Fibroblast of gingiva (primary cell): ENCODE measurements at places on chromosomes 6 and 20.

- DNase-seq, result no peak
These were observed 50.4 kb upstream of the TLDC2 start for GRCh38 chr20:36825385-36826104.

- DNase-seq, result no peak
These were observed 103.5 kb downstream of the ATXN1 start for GRCh38 chr6:16657768-16658167.

GRCh38 chr6:22499815-22500214, 69.6 kb upstream of the HDGFL1 start:
- DNase-seq, result peak; percentile 2

DNA sequence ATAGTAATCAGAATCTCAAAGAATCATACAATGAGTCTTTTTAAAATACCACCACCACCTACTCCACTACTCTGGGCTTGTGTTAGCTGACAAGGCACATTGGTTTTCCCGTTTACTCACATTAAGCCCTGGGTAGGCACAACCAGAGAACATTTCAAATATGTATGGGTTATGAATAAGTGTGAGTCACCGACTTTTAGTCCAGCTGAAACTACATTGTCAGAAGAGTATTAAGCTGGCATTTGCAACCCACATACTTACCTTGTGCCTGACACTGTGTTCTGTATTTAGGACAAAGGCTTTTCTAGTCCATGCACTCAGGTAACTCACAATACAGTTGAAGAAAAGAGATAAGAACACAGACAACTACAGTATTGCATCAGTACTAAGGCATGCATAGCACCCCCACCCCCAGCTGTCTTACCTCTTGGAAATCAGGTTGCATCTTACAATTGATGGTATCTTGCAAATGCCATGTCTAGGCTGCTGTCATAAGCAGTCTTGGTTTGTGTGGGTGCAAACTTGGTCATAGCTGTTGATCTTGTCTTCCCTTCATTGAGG, 40.3 kb upstream of the AHI1 start:
- peak; percentile 49 for DNase-seq

GRCh38 chr6:147806697-147807096, 298.2 kb downstream of the SAMD5 start:
- no peak for DNase-seq

DNA sequence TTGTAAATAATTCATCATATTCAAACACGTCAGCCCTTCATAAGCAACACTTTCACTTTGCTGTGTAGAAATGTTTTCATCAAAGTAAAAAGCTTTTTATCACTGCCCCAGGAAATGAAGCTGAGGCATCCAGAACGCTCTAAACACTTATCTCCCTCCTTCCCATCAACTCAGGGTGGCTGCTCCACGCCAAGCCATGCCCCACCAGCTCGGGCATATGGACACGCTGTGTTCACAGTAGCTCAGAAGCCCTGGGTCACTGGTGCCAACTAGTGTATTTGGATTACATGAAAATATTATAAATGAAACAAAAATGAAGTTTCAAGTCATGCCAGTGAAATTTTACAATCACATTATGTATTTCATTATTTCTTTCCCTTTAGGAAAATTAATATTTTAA, 10.3 kb downstream of the PDE10A start:
- no peak for DNase-seq

- no peak for DNase-seq
These were observed 401.5 kb upstream of the ADGRB3 start for GRCh38 chr6:68233623-68234022.

- DNase-seq, result no peak
These were observed 620.4 kb upstream of the MANEA start for GRCh38 chr6:94956910-94957309.

DNA sequence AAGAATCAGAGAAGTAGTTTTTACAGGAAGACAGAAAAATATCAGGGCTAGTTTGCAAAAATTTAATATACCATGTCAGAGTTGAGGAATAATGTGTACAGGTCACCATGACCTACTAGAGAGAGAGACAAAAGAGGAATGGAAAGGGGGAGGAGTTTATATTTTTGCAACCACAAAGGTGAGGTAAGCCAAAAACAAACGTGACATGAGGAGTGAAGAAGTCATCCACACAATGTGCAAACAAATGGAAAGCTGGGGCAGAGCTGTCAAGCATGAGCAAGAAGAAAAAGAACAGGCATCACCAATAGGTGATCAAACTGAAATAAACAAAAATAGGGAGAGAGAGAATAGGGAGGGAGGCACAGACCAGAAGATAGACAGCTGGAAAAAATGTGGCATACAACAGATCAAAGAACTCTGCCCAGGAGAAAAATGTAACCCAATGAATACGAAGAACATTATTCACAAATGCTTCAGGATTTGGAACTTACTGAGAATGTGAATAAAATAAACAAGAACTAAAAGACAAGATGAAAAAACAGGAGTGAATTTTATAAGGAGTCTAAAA, 15.5 kb downstream of the RARS2 start:
- no peak for DNase-seq

- DNase-seq, result no peak
These were observed 18.3 kb downstream of the DDX27 start for GRCh38 chr20:49237531-49237930.

DNA sequence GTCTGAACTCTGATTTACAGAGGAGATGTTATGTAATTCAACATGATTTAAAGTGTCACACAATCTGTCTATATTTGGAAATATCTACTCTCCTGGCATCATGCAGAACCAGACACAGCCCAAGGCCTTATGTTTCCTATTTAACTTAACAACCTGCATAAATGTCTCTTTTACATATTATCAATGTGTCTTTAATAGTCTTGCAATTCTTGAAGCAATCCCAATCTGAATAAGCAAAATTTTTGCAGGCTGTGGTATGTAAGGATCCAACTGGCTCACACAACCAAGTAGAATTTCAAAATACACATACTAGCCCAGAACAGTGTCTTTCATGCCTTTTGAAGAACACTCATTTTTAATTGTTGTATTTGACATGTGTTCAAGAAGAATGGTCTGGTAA, 443.2 kb downstream of the MAFB start:
- DNase-seq, result peak; percentile 14

GRCh38 chr6:169848946-169849345, 97.5 kb downstream of the ERMARD start:
- no peak for DNase-seq

DNA sequence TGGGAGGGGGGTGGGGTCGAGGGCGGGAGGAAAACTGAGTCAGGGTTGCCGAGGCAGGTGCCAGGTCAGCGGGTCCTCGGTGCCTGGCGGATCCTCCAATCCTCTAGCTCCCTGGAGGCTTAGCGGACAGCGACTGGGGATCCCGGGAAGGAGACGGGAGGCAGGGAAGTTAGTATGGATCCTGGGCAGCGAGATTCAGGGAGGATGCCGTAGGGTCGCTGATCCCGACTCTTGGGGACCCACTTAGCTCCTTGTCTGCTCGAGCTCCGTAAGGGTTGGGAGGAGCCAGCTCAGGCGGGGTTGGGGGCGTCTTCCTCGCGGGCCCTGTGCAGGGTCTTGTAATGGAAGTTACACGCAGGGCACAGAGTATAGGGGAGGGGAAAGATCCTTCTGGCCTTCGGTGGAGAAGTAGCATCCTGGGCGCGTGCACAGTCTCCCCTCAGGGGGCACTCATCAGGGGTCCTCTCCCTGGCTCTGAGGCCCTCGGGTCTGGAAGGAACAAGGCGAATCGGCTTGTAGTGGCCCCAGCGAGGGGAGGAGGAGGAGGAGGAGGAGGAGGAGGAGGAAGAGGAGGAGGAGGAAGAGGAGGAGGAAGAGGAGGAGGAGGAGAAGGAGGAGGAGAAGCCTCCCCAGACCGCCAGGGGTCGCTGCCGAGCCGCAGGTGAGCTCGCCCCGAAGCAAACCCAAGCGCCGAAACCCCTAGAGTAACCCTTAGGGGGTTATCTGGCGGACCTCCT, 6.4 kb upstream of the SLC12A5 start:
- no peak for DNase-seq

DNA sequence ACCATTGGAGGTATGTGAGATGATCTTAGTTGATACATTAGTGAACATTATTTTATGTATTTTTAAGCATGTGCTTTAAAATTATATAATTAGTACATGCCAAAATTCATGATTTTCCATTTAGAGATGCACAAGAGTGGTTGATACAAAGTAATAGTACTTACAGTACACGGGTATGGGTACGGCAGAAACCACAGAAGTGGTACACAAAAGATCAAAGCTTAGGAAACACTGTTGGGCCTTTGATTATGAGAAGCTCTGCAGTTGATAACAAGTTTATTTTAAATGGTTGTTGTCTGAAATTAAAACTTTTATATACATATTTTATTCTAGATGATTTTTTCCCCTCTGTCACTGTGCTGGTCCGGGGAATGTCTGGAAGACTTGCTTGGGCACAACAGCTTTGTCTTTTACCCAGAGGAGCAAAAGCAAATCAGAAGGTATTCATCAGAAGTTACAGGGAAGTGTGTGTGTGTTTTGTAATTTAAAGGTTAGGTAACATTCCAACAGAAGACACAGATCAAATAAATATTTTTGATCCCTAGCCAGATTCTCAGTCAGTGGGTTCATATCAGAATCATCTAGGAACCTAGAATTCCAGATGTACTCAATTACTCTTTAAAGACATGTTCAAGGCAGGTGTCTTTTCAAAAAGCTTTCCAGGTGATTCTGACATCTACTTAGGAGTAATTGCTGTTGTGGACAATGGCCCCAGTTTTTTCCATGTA, 32.5 kb upstream of the ADIG start:
- no peak for DNase-seq

DNA sequence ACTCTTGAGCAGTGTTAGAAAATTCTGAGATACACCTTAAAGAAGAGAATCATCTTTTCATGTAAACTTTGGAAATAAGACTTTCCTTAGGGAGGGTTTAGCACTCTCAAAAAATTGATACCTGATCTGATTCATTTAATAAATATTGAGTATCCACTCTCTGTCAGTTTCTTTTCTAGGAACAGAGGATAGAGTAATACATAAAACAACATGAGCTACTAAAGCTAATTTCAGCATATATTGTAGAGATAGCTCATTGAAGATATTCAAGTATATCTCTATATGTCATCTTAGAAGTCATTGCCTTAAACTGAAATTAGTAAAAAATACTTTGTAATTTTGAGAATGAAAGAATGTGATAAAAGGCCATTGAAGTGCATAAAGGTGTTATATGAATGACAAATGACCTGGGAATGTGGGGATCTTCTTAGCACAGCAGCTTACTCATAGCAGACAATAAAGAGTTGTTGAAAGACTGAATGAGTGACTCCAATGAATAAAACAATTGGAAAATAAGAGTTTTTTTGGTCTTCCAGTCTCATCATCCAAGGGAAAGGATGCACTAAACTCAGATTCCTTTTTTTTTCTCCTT, 29.2 kb downstream of the RHAG start:
- DNase-seq, result no peak

- no peak for DNase-seq
These were observed 10.2 kb upstream of the PEX7 start for GRCh38 chr6:136812174-136812573.

- peak; percentile 54 for DNase-seq
These were observed 373.5 kb upstream of the BTBD3 start for GRCh38 chr20:11544029-11544678.

DNA sequence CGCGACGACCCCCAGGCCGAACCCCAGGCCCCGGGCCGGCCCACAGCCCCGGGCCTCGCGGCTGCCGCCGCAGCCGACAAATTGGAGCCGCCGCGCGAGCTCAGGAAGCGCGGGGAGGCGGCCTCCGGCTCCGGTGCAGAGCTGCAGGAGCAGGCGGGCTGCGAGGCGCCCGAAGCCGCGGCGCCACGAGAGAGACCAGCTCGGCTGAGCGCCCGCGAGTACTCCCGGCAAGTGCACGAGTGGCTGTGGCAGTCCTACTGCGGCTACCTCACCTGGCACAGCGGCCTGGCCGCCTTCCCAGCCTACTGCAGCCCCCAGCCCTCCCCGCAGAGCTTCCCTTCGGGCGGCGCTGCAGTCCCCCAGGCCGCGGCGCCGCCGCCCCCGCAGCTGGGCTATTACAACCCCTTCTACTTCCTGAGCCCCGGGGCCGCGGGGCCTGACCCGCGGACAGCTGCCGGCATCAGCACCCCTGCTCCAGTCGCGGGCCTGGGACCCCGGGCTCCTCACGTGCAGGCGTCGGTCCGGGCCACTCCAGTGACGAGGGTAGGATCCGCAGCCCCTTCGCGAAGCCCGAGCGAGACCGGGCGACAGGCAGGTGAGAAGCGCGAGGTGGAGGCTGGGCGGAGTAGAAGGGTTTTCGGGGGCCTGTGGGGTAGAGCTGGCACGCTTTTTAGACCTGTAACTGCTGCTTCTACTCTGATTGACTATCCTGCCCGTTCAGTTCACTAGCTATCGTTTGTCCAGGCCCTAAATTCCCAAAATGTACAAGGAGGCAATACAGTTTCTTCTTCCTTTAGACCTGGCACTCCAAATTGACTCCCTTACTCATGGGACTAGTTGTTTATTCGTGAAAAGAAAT, 654 bp downstream of the FAM8A1 start:
- no peak for DNase-seq

- DNase-seq, result no peak
These were observed 71.4 kb downstream of the ARID1B start for GRCh38 chr6:156848533-156848932.

DNA sequence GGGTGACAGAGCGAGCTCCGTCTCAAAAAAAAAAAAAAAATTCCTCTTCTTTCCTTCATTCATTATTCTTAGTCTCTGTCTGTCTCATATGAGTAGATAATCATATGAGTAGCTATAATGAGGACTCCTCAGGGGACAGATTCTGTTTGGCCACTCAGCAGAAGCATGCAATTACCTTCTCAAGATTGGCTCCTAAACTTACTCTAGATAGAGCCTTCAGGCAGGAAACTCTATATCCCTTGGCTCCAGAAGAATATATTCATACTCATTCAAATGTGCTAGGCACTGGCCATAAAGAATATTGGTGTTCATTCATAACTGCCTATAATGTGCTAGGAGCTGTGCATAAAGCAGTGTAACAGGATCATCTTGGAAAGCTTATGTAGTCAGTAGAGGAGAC, 2.2 kb upstream of the ACAT2 start:
- DNase-seq, result no peak

DNA sequence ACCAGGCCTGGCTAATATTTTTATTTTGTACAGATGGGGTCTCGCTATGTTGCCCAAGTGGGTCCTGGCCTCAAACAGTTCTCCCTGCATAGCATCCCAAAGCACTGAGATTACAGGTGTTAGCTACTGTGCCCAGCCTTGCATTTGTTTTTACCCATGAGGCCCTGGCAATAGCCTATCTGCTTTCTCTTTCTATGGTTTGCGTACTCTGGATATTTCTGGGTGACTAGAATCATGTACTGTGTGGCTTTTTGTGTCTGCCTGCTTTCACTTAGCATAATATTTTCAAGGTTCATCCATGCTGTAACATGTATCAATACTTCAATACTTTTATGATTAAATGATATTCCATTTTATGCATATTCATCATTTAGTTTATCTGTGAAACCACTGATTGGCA, 451.7 kb downstream of the GRIK2 start:
- no peak for DNase-seq

GRCh38 chr20:26243731-26244130, 547.1 kb upstream of the ZNF337 start:
- DNase-seq, result no peak
